Fibroblast of the conjunctiva (primary cell): ENCODE measurements at places on chromosomes 11 and 22.

DNA sequence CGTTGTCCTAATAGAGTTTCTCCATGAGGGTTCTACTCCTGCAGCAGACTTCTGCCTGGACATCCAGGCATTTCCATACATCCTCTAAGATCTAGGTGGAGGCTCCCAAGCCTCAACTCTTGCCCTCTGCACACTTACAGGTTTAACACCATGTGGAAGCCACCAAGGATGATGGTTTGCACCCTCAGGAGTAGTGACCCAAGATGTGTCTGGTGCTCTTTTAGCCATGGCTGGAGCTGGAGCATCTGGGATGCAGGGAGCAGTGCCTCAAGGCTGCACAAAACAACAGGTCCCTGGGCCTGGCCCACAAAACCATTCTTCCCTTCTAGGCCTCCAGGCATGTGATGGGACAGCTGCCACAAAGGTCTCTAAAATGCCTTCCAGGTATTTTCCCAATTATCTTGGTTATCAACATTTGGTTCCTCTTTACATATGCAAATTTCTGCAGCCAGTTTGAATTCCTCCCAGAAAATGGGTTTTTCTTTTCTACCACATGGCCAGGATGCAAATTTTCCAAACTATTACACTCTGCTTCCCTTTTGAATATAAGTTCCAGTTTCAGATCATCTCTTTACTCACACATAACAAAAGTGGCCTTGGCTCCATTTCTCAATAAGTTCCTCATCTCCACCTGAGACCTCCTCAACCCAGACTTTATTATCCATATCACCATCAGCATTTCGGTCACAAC, 69.5 kb upstream of the GNAZ start:
- DNase-seq, result no peak

GRCh38 chr11:119829402-119829801, 100.4 kb upstream of the NECTIN1 start:
- DNase-seq, result no peak

DNA sequence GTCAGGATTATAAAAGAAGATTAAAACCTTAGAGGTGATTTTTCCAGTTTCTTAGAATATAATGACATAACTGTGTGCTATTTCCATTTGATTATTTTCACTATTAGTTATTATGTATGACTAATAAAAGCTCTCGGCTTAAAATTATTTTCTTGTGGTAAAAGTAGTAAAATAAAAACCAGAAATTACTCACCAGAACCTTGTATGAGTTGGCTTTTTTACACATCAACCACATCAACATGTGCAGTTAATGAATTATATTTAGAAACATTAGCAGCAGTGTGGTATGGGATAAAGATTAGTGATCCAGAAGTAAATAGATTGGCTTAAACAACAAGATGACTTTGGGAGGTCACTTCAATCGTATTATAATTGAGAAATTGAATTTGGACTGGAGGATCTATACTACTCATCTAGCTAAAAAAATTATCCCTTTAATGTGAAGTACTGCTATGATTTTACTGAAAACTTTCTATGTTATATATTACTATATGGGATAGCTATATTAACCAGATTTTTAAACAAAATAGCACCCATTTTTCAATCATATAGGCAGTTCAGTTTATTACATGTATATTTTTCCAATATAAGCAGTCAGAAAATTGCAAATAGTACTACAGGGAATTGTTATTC, 2.8 kb upstream of the BCO2 start:
- DNase-seq, result no peak

- DNase-seq, result no peak
Observed at GRCh38 chr11:118641397-118642019, 34.1 kb downstream of the PHLDB1 start.

DNA sequence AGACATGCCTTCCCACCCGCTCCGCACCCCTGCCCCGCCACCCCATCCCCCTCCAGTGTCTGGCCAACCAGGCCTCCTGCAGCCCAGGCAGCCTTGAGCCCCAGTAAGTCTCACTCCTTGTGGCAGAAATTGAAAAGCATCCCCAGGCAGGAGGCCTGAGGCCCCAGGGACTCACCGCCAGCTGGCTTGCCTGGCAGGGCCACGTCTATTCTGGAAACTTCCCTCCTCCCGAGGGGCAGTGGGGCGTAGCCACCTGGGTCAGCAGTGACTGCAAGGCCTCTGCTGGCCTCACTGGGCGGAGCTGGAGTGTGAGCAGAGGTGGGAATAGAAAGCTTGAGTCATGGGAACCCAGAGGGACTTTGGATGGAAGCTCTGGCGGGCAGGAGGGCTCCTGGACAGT, 26.3 kb downstream of the ANO1 start:
- no peak for DNase-seq
